ENCODE measurements at places on chromosomes 16 and 17. TPM values are rescaled to one million over a fixed set of nuclear protein-coding genes. Genes with fewer than 3 reads are reported as not detected.

The NUPR1 gene
- 49.7 TPM for total RNA-seq

The KRTAP3-1 gene
- total RNA-seq: 2.9 TPM

The CTF1 gene
- total RNA-seq: 16.0 TPM

GRCh38 chr16:25553711-25554436 lies 137.9 kb upstream of the HS3ST4 start:
- peak; percentile 43 for DNase-seq

- DNase-seq: no peak
These were observed 106.2 kb downstream of the BRIP1 start for GRCh38 chr17:61757168-61757567.

DNA sequence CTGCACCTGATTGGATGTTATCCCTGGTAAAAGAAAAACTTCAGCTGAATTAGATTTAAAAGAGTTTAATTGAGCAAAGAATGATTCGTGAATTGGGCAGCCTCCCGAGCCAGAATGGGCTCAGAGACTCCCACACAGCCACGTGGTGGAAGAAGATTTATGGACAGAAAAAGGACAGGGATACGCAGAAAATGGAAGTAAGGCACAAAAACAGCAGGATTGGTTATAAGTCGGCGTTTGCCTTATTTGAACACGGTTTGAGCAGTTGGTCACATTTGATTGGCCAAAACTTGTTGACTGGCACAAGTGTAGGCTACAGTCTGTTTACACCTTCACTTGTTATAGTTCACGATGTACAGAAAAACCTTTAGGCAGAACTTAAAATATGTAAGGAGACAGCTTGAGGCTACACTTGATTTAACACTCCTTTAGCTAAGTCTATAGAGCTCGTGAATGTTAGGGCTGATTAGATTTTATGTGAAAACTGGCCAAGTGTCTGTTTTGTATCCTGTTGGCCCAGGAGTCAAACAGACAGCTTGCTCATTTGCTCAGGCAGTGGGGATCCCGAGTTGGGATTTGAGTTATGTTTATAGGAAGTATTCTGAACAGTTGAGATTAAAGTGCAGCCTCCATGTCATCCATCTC lies 119.5 kb upstream of the SHISA6 start:
- DNase-seq: no peak

- no peak for DNase-seq
These were observed 34.5 kb upstream of the IL34 start for GRCh38 chr16:70611785-70612303.

DNA sequence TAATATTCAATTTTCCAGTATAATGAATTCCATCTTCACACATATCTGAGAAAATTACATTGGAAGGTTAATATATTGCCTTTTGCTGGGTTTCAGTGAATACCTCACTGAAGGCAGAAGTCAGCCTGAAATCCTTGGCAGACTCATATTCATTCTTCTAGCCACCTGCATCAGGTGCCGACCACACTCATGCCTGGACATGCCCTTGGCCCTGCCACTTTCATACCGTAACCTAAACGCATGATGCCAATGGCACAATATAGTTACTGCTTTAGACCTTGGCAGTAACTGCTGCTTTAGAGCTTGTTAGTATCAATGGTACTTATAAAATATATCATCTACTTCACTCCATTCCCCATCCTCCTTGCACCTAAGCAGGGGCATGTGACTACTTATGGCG lies 817.6 kb upstream of the CDH8 start:
- no peak for DNase-seq

GRCh38 chr16:49603956-49604355 lies 230.4 kb downstream of the C16orf78 start:
- DNase-seq: no peak
